Caco-2 (cell line): ENCODE measurements at places on chromosomes 11 and 22.

DNA sequence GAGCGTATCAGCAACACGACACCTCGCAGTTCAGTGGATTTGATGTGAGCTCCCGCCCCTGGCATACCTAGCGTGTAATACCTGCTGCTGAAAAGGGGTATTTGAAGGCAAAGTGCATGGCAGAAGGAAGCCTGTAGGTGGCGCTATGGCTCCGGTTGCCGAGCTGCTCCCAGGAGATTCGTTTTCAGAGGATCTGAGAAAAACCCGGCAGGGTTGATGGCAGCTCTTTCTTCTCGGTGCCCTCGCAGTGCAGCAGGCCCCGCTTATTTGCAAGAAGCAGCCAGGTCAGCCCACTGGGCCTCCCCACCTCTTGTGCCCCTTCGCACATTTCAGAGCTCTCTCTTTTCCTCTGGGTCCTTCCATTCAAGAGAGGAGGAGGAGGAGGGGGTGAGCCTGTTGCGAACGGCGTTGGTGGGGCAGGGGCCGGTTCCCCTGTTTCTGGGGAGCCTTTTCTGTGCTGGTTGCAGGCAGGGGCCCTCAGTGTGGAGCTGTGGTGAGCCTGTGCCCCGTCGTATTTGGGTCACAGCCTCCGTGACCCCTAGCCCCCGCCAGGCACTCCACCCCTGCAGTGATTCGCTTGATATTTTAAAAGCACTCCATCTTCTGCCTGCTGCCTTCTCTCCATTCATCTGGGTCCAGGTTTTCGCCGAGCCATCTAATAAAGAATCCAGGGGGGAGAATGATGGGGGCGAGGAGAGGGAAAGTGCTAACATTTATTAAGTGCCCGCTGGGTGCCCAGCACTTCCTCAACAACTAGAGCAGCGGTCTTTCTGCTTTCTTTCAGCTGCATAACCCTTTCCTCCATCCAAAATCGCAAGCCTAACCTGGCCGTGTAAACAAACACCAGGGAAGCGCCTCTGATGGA, 85.3 kb upstream of the SYT13 start:
- peak; percentile 72 for DNase-seq

DNA sequence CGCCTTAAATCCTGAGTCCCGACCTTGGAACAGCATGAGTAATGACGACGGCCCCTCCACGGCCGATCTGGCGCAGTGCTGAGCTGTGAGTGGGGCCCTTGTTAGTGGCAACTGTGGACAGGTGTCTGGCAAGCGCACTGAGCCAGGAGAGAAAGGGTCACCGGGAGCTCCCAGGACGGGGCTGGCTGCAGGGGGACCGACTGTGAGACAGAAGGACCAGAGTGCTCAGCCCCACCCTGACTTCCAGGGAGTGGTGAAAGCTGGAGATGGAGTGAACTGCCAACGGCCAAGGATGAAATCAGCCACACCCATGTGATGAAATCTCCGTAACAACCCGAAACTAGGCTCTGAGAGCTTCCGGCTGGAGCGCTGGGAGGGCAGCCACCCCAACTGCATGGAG, 228.6 kb downstream of the BRD1 start:
- DNase-seq, result peak; percentile 21

GRCh38 chr11:33860926-33861325, 30.9 kb downstream of the LMO2 start:
- DNase-seq, result no peak

DNA sequence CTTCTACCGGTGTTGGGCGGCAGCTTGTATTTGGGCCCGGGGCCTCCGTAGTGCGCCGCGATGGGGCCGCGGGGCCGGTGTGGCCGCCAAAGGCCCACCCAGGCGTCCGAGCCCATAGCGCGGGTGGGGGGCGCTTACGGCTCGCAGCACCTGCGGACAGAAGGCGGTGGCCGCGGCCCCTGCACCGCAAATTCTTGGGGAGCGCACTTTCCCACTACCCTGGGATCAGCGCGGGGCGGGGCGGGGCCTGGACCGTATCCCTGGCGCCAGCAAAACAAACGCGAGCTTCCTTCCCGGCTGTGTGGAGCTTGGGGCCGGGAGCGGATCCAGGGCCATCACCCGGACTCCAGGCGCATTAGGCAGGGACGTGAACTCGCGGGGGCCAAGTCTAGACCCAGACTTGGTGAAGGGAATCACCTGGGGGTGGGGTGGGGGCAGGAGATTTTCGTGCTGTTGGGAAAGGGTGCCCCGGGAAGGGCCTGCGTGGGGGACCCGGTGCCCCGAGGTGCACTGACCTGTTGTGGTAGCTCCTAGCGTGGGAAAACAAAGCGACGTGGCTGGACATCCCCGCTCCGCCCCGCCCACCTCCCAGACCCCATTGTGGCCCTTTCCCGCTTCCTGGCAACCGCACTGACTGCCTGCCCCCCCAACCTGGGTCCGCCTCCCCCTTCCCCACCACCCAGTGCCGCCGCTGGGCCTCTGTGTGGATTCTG, 2.3 kb upstream of the TYMP start:
- peak; percentile 78 for DNase-seq

DNA sequence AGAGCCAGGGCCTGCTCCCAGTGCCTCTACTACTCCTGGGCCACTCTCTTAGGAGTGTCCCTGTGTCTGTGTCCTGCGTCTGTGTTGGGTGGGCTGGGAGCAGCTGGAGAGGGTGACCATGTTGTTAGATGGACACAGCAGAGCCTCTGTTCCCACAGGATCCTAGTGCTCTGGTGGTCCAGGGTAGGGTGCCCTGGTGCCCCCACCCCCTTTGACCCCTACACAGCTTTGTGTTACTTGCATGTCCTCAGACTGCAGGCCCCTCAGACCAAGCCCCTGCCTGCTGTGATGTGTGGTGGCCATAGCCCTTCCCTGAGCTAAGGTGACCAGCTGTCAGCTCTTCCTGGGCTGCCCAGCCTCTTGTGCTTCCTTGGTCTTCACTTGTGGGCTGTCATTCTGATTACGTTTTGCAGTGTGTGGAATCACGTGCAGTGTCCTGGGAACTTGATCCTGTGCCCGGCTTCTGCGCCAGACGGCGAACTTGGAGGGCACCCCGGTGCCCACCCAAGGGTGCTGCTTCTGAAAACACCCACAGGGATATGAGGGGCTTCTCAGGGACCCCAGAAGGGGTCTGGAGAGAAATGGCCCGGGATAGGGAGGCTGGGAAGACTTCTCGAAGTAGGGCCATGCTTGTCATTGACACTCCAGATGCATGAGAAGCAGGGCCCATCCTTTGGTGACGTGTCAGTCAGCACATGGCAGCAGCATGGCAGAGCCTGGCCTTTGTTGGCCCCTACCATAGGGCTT, 1.5 kb downstream of the TANGO2 start:
- DNase-seq, result no peak

DNA sequence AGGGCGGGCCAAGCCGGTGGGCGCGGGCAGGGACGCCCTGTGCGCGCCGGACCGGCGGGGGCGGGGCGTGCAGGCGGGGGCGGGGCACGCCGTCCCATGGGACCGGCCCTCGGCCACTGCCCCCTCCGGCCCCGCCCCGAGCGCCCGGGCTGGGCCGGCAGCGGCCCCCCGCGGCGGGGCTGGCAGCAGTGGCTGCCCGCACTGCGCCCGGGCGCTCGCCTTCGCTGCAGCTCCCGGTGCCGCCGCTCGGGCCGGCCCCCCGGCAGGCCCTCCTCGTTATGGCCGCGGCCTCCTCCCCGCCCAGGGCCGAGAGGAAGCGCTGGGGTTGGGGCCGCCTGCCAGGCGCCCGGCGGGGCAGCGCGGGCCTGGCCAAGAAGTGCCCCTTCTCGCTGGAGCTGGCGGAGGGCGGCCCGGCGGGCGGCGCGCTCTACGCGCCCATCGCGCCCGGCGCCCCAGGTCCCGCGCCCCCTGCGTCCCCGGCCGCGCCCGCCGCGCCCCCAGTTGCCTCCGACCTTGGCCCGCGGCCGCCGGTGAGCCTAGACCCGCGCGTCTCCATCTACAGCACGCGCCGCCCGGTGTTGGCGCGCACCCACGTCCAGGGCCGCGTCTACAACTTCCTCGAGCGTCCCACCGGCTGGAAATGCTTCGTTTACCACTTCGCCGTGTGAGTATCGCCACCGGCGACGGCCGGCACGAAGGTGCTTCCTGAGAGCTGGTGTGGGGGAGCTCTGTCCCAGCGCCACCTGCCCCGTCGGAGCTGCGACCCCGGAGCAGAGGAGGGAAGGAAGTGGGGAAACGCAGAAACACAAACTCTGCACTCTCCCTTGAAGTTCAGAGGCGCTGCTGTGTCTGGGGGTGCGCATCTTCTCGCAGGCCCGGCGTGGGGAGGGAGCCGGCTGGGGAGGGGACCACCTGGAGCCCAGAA, at the start of gene KCNQ1:
TSS of gene KCNQ1 (plus strand) at position 188 of the 925 bp plus-strand sequence. CDS start at position 279, 91 bp downstream.
- peak; percentile 83 for DNase-seq

DNA sequence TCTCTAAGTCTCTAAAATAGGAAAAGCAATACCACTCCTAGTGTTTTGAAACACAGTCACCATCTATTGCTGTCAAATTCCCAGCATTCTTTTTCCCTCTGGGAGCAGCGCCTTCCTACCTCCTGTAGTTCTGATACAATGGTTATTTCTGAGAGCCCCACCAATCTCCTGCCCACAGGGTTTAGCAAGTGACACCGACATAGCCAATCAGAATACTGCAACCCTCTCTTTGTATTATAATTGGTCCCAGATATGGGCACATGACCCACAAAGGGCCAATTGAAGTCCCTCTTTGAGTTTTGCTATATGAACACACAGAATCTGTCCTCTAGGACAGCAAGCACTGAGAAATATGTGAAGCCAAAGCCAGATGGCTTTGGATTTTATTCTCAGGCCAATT, 16.9 kb upstream of the ARHGAP42 start:
- no peak for DNase-seq

- DNase-seq, result no peak
These were observed 148.3 kb upstream of the RASSF10 start for GRCh38 chr11:12860827-12861226.

DNA sequence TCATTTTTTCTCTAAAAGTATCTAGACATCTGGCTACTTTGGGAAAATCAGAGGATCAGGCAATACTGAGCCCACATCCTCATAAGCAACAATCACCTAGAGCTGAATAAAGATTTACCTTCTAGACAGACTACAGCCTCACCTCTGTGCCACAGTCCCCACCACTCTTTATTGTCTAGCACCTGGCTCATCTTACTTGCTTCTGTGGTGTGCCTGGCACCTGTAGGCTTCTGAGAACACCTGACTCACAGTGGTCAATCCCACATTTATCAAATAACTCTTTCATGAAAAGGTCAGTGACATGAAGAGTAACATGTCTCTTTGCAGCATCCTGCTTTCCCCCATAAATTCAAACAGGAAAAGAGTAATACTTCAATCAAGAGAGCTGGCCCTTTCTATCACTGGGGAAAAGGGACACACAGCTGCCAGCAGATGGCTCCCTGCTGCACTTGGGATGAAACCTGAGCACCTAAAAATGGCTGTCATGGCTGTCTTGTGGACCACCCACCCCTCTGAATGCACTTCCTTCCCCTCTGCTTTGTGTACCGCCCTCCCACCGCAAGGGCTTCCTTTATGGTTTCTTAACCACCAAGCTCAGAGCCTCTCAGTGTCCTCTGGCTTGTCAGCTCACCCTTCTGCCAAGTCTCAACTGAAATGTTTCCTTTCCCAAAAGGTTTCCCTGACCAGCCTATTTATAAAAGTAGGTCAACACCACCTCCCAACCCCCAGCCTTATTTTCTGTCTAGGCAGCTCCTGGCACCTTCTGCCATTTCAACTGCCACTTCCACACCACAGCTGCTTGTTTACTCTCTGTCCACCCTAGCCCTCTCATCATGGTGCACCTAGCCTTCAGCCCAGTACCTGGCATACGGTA, 9.3 kb downstream of the TFIP11 start:
- no peak for DNase-seq

GRCh38 chr11:4466871-4467442, 15.5 kb upstream of the OR52K1 start:
- no peak for DNase-seq

DNA sequence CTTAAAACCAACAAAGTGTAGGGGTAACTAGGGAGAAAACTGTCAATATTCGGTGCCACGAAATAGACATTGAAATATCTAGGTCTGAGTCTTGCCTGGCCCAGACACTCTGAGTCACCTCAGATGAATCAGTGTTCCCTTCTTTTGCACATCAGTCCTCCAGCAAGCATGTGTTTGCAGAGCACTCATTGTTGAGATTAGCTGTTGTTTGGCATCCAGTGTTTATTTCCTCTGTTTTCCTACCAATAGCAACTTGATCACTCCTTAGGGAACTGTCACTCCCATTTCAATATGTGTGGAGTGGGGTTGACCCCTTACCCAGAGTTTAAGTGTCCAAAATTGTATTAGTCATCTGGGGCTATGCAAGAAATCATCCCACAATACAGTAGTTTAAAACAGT, 4.7 kb upstream of the ASCC2 start:
- no peak for DNase-seq

- DNase-seq, result no peak
These were observed 701.8 kb downstream of the NTM start for GRCh38 chr11:132072044-132072857.
